ENCODE measurements at places on chromosomes 13 and 19. TPM values are rescaled to one million over a fixed set of nuclear protein-coding genes. Genes with fewer than 3 reads are reported as not detected.

The SELENOV gene
- not detected for total RNA-seq

The ZNF587B gene
- 8.5 TPM for total RNA-seq

The JUND gene
- total RNA-seq: 206 TPM

The FGF21 gene
- total RNA-seq: not detected

The ACP5 gene
- total RNA-seq: 0.76 TPM

The ZNF550 gene
- 9.4 TPM for total RNA-seq

The SPRED3 gene
- 3.5 TPM for total RNA-seq

The PNMA8A gene
- total RNA-seq: 3.1 TPM

The PSPN gene
- 1.3 TPM for total RNA-seq

The CCDC8 gene
- total RNA-seq: not detected

The ELSPBP1 gene
- total RNA-seq: 24.4 TPM

The ATCAY gene
- 0.12 TPM for total RNA-seq

The COMP gene
- total RNA-seq: not detected

DNA sequence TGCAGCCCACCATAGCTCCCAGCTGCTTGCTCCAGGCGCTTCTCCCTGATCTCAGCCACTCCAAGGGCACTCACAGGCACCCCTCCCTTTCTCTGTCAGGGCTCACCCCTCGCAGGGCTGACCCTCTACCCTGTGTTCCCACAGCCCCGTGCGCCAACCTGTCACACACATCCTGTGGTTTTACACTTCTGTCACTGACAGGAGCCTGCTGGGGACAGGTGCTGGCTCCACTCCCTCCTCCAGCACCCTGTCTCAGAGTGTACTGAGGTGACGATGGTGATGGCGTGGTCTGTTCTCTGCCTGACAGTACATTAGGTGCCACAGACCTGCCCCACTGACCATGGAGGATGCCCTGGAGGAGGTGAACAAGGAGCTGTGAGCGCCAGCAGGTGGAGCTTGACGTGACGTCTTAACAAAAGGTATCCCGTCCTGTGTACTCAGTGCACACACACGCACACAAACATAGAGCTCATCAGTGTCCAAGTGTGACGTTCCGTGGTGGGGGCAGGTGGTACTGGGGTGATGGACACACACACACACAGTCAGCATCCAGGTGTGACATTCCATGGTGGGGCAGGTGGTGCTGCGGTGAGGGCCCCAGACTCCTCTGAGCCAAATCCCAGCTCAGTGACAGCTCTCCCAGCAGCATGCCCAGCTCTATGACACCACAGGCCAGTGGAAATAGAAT is 20.9 kb downstream of the C19orf44 start:
- no peak for DNase-seq

DNA sequence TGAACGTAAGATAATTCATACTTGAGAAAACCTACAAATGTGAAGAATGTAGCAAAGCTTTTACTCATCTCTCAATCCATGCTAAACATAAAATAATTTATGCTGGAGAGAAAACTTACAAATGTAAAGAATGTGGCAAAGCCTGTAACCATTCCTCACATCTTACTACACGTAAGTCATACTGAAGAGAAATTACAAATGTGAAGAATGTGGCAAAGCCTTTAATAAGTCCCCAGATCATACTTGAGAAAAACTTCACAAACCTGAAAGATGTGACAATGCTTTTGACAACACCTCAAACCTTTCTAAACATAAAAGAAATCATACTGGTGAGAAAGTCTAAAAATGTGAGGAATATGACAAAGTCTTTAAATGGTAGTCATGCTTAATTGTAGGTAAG is 89.4 kb downstream of the ZNF675 start:
- DNase-seq: no peak

GRCh38 chr13:49532593-49532992 is 36.8 kb downstream of the PHF11 start:
- DNase-seq: no peak

DNA sequence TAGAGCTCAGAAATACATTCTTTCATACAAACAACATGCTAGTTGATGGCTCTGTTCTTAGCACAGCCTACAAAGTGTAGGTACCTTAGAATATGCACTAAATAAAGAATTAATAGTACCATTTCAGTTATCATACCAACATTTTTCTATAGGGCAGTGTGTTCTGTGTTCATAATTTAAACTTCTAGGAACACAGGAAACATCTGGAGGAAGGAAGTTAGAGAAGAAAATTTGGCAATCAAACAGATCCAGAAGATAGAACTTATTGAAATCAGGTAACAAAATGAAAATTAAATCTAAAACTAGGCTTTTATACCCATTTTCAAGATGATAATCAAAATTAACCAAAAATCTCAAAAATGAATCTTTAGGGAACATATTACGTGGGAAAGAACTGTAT is 527.5 kb downstream of the DCT start:
- DNase-seq: no peak

- DNase-seq: no peak
Observed at GRCh38 chr13:25684491-25684890, 312.7 kb downstream of the ATP8A2 start.

DNA sequence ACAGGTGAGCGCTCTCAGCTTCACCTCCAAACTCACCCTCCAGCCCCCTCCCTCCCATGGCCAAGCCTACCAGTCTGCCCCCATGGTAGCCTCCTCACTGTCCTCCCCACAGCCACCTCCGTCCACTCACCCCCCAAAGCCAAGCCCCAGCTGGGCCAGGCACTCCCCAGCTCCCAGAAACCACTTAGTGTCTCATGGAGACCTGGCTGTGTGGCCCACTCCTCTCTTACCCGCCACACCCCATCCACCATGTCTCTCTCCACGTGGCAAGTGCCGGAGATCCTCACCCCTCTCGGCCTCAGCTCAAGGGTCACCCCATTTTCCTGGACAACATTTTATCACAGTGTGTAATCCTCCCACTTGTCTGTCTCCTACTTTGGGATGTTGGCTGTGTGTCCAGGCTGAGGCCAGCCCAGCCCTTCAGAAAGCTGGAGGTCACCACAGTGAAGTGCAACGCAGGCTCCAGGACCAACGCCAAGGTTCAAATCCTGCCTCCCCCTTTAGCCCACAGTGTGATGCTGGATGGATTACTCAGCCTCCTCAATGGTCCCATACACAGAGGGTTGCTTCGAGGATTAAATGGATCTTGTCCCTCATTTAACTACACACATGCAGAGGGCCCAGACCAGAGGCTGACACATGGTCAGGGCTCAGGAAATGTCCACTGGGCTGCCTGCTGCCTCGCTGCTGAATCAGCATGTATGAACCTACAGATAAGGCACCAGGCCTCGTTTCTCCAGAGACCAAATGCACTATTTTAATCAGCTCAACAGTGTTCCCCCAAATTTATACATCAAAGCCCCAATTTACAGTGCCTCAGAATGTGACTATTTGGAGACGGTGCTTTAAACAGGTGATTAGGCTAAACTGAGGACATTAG is 71.3 kb downstream of the CEBPG start:
- DNase-seq: no peak

DNA sequence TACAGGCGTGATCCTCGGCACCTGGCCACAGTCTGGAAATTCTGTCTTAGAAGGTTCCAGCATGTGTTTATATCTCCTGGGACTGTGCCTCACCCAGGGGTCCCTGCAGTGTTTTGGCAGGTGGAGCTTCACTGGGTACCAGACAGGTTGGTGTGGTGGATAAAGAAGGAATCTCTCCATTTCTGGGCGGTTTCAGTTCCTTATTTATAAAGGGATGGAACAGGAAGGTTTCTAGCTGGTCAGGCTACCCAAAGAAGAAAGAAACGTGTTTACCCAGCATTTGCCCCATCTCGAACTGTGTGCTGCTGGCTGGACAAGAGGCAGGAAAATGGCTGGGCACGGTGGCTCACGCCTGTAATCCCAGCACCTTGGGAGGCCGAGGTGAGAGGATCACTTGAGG is 9.8 kb downstream of the PNPLA6 start:
- no peak for DNase-seq

DNA sequence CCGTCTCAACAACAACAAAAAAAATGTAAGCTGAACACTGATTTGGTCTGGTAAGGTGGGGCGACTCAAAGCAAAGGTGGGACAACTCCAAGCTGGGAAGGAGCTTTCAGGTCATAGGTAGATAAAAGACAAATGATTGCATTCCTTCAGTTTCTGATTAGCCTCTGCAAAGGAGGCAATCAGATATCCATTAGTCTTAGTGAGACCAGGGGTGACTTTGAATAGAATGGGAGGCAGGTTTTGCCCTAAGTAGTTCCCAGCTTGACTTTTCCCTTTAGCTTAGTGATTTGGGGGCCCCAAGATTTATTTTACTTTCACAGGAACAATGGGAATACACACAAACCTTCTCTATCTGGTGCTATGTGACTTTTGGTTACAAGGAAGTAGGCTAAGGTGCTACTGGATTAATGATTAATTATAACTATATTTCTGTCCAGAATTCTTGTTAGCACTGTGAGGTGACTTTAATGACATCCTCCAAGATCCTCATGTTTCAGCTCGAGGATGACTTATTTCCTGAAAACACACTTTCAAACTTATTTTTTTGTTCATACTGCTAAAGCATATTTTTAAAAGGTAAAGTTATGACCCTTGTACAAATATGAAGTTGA is 10.6 kb upstream of the MTRF1 start:
- no peak for DNase-seq

DNA sequence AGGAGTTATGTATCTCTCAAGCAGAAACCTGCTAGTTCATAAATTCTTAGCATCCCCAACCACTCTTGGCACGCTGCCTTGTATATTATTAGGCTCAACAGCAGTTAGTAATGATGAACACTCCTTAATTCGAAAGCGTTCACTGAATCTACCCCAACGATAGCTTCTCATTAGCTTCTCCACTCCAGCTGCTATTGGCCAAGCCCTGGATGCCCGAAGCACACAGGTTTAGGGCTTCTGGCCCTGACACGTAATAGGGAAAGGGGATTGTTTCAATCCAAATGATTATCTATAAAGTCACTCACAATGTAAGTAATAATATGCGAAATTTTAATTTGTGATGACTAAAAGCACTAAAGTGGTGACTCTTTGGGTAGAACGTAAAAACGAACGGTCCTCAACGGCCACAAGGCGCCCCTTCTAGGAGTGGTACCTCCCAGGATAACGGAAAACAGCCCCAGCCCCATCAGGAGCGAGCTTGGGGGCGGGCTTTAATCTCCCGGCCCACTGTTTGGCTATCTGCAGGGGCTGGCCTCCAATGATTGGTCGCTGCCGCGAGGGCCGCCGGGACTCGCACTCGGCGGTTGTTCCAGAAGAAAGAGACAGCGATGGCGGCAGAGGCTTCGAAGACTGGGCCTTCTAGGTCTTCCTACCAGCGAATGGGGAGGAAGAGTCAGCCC is at the start of gene RNF17:
TSS of gene RNF17 (plus strand) at position 574 of the 680 bp plus-strand sequence. CDS start at position 609, 35 bp downstream.
- no peak for DNase-seq

DNA sequence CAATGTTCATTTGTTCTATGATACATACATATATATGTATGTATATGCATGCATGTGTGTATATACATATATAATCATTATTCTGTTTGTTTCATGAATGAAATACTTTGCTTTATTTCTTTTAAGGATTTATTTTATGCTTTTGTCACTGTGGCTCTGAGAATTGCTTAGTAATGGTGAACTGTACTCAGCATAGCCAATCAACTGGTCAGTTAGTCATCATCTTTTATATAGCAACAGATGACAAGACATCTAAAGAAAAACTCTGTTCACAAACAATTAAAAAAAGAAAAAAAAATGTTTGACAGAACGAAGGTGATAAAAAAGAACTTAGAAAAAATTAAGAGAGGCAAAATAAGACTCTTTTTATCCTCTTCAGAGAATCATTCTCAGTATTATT is 1440.3 kb downstream of the PCDH9 start:
- no peak for DNase-seq

- no peak for DNase-seq
Observed at GRCh38 chr13:66530686-66531085, 699.5 kb downstream of the PCDH9 start.

GRCh38 chr19:55289117-55289796 is 5.5 kb downstream of the BRSK1 start:
- peak; percentile 24 for DNase-seq

DNA sequence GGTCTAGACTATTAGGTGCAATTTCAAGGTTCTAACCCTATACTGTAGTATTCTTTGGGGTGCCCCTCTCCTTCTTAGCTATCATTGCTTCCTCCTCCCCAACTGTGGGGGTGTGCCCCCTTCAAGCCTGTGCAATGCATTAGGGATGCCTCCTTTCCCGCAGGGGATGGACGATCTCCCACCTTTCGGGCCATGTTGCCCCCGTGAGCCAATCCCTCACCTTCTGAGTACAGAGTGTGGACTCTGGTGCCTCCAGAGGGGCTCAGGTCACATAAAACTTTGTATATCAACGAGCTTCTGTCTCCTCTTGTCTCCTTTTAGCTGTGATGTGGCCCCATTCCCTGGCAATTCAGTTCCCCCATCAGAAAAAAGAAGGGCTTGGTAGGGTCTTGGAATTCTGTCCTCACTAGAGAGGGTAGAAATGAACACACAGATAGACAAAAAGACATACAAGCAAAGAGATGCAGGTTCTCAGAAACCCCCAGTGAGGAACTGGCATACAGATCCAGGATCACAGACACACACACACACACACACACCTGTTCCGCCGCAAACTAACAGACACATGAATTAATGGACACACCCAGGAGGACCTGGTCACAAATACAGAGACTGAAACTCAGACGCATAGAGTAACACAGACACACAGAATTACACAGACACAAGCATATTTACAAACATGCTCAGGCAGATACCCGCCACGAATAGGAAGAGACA is 2.5 kb upstream of the HNRNPUL1 start:
- no peak for DNase-seq

- DNase-seq: no peak
Observed at GRCh38 chr19:30229525-30230174, 142.5 kb upstream of the ZNF536 start.

GRCh38 chr19:52786078-52786463 is 520 bp downstream of the ZNF600 start:
- DNase-seq: peak; percentile 14

- DNase-seq: no peak
Observed at GRCh38 chr19:35559781-35560180, 3.7 kb downstream of the ATP4A start.

DNA sequence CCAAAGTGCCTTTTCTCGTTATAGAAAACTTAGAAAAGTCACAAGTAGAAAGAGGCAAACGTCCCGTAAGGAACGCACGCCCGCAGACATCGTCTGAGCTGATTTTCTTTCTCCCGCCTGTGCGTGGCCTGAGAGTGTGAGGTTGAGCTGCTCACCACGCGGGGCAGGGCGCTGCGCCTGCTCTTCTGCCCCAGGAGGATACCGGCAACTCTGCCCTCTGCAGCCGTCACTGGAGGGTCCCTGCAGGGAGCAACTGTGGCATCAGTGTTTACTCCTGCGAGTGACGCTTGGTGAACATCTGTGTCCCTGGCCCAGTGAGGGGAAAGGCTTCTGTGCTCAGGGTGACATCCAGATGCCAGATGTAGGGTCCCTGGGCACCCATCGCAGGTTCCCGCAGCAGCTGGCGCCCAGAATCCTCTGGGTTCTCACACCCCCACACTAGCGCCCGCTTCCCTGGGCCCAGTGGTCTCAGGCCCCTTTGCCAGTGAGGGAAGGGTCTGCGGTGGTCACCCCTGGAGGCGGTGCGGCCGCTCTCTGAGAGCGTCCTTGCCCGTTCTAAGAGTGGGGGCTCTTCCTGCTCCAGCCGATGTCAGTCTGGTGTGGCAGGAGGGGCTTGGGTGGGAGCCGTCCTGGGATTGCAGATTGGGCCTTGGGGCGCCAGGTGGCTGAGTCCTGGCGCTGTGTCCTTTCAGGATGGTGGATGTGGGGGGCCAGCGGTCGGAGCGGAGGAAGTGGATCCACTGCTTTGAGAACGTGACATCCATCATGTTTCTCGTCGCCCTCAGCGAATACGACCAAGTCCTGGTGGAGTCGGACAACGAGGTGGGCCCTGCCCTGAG is 17.4 kb upstream of the GNA15 start:
- DNase-seq: no peak

GRCh38 chr19:6034512-6034911 is 56.6 kb upstream of the RANBP3 start:
- DNase-seq: no peak
